ENCODE measurements at places on chromosomes 1 and 21.
A peak's percentile ranks its signal among the peaks of the same experiment; 100 is the strongest.

- DNase-seq = no peak
These were observed 6.9 kb upstream of the CDC42BPA start for GRCh38 chr1:227325156-227325555.

DNA sequence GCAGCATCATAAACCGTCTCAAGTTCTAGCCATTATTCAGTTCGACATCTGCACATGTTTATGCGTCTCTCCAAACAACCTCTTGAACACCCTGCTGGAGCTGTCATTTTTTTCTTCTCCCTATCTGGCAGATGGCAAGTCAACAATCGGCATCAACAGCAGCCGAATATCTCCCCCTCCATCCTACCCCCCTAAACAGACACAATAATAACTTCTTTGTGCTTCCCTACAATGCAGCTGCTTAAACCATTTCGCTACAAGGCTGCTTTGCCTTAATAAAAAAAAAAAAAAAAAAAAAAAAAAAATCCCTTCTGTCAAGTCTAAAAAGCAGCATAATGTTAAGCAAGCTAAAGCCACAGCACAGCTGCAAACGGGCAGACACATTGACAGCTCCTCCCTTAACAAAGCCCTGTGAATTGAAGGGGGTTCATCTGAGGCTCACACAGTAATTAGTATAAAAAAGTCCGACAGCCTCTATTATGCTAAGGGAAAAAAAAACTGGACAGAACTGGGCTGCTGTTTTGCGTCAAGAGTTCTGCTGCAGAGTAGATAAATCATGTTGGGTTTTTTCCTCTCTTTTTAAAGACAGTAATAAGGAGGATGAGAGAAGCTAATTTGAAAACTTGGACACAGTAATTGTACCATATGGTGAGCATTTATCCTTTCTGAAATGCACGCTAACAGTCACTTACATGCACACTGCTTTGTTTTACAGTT lies 136.4 kb downstream of the AKT3 start:
- peak; percentile 75 for DNase-seq

- no peak for DNase-seq
These were observed 3.6 kb upstream of the PRDM16 start for GRCh38 chr1:3065396-3065795.

DNA sequence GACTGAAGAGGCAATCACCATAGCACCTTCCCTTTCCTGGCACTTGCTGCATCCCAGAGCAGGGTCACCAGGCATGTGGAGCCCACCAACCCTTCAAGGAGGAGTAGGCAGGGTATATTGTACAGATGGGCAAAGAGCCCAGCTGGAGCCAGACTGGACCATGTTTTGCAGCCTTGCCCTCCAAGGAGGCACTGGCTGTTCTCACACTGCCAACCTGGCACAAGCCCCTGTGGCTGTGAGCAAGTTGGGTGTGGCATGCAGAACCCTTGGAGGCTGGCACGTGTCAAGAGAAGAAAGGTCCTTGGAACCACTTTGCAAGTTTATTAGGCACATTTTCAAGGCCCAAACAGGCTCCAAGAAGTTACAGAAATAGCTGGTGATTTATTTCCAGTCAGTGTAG lies 146.4 kb downstream of the FOXD2 start:
- no peak for DNase-seq

GRCh38 chr1:6653436-6654290 lies 29.0 kb downstream of the THAP3 start:
- no peak for DNase-seq

DNA sequence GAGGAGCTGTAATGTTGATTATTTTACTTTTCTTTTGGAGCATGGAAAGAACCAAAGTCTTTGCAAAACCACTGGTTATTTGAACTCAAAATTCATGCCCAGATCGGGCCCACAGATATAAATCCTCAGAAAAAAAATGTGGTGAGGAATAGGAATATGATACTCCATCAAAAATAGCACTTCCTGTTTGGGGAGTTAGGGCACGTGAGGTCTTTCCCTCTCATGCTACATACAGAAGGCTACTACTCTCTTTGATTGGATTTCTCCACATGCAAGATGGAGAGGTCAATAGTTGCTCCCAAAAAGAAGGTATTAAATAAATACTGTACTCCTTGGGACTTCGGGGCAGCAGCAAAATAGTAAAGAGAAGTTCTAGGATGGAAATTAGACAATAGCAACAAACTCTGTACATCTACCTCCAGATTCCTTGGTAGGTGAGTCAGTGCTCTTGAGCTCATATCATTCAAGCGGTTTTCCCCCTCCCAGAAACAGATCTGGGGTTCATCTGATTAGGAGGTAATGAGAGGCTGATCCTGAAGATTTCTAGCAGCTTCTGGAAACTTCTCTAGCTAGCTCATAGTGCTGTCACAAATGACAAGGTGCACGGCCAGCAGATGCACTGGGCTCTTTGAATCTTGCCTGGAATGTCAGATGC lies 47.1 kb downstream of the SLC9C2 start:
- DNase-seq = no peak

GRCh38 chr1:77900687-77901293 lies 12.4 kb downstream of the NEXN start:
- peak; percentile 63 for DNase-seq

GRCh38 chr1:176949033-176949662 lies 215.4 kb downstream of the ASTN1 start:
- DNase-seq = peak; percentile 43

- DNase-seq = peak; percentile 94
These were observed 12.3 kb downstream of the COLGALT2 start for GRCh38 chr1:184025242-184025675.
